Uterus (tissue), 4 donors: ENCODE measurements at places on chromosomes 5 and 9. TPM values are rescaled to one million over a fixed set of nuclear protein-coding genes. Genes with fewer than 3 reads are reported as not detected.

Gene TMC1
- total RNA-seq, result 0.95 TPM

Gene IL17B
- 1.6 TPM for total RNA-seq

DNA sequence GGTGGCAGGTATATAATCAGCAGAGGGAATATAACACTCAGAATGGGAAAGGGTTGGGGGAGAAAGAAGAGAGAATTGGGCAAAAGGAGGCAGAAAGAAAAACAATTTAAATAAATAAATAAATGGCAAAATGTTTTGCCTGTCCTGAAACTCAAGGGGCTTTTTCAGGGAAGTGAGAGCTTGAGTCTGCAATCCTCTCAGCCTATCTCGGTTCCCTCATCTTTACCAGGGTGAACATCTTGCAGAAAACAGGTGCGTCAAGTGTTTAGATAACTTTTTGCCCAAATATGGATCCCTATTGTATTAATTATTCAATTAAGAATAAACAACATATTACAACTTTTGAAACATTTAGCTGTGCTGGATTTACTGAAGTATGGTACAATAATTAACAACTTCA is 343.0 kb upstream of the EDIL3 start:
- no peaks in the 10 kb centered on the region for H3K4me1 ChIP-seq
- H3K27me3 ChIP-seq, result no peaks in the 10 kb centered on the region
- no peaks in the 10 kb centered on the region for H3K36me3 ChIP-seq
- H3K27ac ChIP-seq, result no peak overlapping the region

DNA sequence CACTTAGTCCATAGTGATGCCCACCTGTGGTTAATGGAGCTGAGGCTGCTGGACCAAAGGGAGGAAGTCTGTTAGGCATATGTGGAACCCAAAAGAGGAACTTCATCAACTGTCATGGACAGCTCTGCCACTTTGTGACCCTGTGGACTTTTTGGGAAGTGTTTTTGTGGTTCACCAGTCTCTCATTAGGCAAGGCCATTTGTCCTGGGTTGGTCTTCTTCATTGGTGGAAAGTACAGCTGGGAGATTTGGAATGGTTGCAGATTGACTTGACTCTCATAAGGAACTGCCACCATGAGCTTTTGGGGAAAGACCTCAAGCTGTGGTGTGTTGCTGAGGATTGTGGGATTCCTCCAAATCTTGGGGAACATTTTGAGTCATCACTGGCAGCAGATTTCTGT is 31.9 kb upstream of the IL12B start:
- H3K27me3 ChIP-seq, result no peaks in the 10 kb centered on the region
- no peak for DNase-seq
- H3K4me1 ChIP-seq, result no peaks in the 10 kb centered on the region
- H3K27ac ChIP-seq, result no peak overlapping the region
- no peak overlapping the region for H3K4me3 ChIP-seq
- H3K36me3 ChIP-seq, result no peaks in the 10 kb centered on the region

GRCh38 chr5:17221843-17222636 is 4.6 kb downstream of the BASP1 start:
- no peak for DNase-seq
- no peaks in the 10 kb centered on the region for H3K36me3 ChIP-seq
- H3K27me3 ChIP-seq, result no peaks in the 10 kb centered on the region
- H3K27ac ChIP-seq, result no peak overlapping the region

DNA sequence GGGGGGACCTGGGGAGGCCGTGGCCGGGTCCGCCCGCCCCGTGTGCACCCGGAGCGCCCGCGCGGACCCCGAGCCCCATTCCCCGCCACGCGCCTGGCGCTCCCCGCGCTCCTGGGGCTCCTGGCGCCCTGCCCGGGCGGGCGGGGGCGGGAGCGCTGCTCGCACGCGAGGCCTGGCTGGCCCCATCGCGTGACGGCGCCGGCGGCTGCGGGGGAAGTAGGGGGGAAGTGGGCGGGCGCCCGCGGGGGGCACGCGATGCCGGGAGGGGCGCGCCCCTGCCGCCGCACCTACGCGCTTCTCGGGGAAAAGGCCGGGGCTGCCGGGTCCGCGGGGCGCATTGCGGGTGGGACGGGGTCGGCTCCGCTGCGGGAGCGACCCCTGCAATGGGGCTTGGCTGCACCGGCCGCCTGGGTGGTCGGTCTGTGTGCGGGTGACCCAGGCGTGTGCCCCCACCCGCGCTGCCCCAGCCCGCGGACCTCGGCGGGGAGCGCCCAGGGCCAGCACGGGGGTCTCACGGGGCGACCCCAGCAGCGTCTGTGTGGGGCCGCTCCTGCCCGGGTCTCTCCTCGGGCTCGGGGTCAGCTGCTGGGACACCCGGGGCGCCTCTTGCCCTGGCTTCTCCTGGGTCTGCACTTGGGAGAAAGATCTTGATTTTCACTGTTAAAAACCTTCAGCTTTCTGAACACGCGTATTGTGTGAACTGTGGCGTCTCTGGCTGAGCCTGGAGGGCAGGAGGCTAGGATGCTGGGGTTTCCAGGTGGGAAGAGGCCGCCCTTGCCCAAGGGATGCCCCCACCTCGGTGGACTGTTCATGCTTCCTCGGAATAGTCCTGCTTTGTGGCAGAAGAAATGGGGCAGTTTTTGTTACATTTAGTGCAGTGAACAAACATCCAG is 52.4 kb downstream of the AHRR start:
- peak; percentile 5 for DNase-seq
- H3K27ac ChIP-seq, result peak overlapping the region; percentile 48
- peak overlapping the region; percentile 33 for H3K4me3 ChIP-seq
- peaks cover 13% of the 10 kb centered on the region for H3K4me1 ChIP-seq
- no peaks in the 10 kb centered on the region for H3K27me3 ChIP-seq

GRCh38 chr5:168747987-168748777 is 169.0 kb upstream of the PANK3 start:
- no peaks in the 10 kb centered on the region for H3K4me1 ChIP-seq
- no peak for DNase-seq
- no peak overlapping the region for H3K27ac ChIP-seq
- no peak overlapping the region for H3K4me3 ChIP-seq

- no peaks in the 10 kb centered on the region for H3K36me3 ChIP-seq
- no peaks in the 10 kb centered on the region for H3K27me3 ChIP-seq
- H3K27ac ChIP-seq, result no peak overlapping the region
- H3K4me3 ChIP-seq, result no peak overlapping the region
Measured at GRCh38 chr5:174418809-174419539, 305.4 kb upstream of the MSX2 start.
